ENCODE measurements at places on chromosomes 1 and 21.

DNA sequence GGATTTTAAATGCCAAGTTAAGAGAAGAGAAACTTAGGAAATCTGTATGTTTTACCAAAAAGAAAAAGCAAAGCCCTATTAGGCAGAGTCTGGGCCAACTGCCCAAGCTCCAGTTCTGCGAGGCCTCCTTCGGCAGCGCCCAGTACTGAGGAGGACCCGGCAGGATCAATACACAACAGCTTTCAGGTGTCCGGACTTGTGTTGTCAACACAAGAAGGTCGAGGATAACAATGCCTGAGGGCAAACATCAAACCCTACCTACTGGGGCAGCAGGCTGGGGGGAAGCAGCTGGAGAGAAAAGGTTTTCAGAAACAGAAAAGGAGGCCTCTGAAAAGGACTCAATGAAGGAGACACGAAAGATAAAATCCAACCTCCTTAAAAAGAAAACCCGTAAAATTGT, 98.1 kb upstream of the GJB5 start:
- DNase-seq: no peak

GRCh38 chr1:155812878-155813277, 44.1 kb downstream of the GON4L start:
- DNase-seq: no peak

DNA sequence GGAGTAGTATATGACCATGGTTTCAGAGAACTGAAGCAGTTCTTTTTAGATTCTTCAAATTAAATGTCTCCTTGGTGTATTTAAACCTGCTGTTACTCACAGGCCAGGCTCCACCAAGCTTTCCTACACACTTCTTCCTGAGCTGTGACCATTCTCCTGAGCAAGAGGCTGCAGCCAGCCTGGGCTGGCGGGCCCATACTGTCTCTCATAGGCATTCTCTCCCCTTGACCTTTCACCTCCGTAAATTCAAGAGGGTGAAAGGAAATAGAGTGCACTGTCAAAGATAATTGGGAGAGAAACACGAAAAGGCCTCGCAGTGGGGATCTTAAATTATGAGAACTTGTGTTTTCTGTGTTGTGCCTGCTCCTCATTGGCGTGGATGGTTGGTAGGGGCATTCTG, 2.3 kb downstream of the ARF1 start:
- DNase-seq: no peak

DNA sequence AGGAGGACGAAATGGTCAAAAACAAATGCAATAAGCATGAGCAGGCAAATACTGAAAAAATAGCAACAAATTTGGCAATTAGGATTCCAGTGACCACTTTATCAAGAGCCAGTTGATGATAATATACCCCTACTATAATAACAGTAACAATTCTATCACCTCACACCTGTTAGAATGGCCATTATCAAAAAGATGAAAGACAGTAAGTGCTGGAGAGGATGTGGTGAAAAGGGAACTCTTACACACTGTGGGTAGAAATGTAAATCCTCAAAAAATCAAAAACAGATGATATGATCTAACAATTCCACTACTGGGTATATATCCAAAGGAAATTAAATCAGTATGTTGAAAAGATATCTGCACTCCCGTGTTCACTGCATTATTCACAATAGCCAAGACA, 114.3 kb upstream of the GFI1 start:
- no peak for DNase-seq

GRCh38 chr1:202713110-202713509, 2.9 kb upstream of the SYT2 start:
- no peak for DNase-seq

GRCh38 chr1:152517237-152517811, 3.0 kb downstream of the CRCT1 start:
- DNase-seq: no peak

GRCh38 chr1:224637515-224637914, 21.4 kb downstream of the CNIH3 start:
- no peak for DNase-seq

GRCh38 chr1:236767276-236767675, 27.8 kb upstream of the MTR start:
- DNase-seq: no peak

DNA sequence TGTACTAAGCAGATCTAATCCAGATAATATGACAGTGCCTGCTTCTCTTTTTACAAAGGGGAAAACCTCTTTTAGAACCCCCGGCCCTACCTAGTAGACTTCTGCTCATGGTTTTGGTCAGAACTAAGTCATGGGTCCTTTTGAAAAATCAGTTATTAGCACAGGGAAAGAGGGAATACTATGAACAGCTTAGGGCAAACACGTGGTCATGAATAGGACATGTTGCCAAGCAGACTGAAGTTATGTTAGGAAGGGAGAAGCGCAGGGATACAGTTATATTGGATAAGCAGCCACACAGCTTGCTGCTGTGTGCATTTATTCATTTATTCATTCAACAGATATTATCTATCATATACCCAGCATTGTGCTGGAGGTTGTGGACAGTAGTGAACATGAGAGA, 25.3 kb upstream of the IGSF3 start:
- DNase-seq: no peak

DNA sequence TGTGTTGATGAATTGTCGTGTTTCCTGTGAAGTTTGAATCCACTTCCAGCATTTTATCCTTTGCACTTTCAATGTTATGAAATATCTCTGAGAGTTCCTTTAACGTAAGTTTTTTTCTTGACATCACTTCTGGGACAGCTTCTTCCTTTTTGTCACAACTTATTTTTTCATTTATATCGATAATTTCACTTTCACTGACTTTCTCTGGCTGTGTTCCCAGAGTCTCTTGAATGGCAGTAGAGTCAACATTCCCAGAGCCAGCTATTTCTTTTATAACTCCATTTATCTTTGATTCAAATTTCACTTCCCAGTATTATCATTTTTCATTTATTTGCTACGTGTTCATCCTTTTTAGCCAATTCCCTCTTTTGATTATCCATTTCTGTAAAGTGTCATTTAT, 256.5 kb downstream of the PAPPA2 start:
- DNase-seq: peak; percentile 23

DNA sequence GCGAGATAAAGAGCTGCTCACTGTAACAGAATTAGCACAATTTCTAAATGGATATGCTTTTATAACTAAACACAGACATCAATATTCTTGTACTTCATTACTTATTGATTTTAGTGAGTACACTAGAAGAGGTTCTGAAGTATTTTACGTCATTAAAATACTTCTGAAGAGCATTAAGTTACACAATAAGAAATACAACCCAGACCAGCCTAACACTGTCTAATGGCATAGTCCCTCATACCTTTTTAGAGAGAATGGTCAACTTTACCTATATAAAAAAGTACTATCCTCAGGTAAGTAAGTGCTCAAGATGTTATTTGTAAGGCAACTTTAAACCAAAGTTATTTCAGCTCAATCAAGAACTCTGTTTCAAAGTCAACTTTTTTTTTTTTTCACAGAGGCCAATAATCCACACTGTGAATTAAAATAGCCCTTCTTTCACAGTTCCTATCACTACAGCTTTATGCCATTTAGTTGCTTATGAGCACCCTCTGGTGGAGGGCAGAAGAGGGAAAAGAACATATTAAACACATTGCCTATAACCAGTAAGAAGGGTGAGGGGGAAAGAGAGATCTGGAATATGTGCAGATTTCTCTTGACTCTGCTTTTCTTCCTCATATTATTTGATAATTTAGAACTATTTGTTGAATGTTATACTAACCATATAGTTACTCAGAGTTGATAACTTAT, 182.1 kb upstream of the DMRTA2 start:
- no peak for DNase-seq

GRCh38 chr1:224911217-224911616, 18.3 kb upstream of the DNAH14 start:
- DNase-seq: no peak

DNA sequence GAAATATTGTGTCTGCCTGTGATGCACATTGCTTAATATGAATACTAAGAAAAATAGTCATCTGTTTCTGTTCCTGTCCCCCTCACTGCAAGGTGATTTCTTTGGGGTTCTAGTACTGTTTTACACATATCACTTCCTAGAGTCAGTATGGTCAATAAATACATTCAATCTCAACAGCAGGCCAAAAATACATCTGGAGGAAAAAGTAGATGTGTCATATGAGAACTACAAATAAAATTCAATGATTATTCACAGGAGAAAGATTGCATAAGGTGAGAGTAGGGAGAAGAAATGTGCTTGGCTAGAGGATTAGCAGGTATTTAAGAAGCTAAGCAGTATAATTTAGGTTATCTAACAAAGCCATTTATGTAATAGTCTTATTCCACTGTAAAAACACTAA, 45.3 kb upstream of the SAMSN1 start:
- no peak for DNase-seq

DNA sequence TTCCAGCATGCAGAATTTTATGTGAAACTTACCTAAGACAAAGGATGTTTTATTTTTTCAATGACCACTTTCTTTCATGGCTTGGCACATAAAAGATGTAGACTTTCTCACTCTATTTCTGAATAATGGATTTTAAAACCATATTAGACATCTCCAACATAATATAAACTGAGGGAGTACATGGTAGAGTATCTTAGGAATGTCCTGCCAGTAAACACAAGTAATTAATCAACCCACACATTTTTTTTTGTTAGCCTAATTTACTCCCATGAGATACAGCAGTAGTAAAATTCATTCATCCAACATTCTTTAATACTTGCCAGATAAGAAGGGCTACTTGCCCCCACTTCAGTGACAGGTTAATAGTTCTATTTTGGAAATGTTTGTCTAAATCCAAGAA, 235.4 kb upstream of the ADAMTS5 start:
- DNase-seq: no peak

GRCh38 chr1:34856697-34857096, 2.9 kb downstream of the SMIM12 start:
- no peak for DNase-seq

Data from NCI-H1092 treated with DMSO at 0.1 percent for 48 hours (cell line).